ENCODE measurements at places on chromosomes 12 and 14.

DNA sequence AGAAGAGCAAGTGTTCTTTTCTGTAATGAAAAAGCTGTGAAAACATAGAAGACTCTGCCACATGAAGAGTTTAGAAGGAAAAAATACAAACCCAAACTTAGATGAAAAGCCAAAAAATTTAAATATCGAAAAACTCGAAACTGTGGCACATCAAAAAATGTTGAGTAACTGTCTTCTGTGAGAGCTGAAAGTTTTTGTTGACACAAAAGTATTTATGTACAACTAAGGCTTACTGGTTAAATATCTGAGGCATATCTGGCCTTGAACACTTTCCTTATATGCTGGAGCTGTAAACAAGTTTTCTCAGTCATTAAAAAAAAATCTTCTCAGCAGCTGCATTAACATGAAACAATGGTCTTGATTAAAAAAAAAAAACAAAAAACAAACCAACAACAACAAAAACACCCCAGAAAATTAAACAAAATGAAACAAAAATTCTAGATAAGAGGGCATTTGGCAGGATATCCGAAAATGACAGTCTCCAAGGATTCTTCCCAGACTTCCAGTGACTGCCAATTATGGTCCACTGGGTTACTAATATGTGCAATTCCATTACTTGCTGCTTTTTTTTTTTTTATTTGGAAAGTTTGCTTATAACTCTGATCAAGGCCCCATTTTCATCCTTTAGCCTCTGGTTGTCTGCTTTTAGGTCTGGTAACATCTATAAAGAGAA lies 84.7 kb upstream of the PAWR start:
- no peak for DNase-seq

GRCh38 chr14:104396682-104397470 lies 182.7 kb upstream of the C14orf180 start:
- DNase-seq: no peak

DNA sequence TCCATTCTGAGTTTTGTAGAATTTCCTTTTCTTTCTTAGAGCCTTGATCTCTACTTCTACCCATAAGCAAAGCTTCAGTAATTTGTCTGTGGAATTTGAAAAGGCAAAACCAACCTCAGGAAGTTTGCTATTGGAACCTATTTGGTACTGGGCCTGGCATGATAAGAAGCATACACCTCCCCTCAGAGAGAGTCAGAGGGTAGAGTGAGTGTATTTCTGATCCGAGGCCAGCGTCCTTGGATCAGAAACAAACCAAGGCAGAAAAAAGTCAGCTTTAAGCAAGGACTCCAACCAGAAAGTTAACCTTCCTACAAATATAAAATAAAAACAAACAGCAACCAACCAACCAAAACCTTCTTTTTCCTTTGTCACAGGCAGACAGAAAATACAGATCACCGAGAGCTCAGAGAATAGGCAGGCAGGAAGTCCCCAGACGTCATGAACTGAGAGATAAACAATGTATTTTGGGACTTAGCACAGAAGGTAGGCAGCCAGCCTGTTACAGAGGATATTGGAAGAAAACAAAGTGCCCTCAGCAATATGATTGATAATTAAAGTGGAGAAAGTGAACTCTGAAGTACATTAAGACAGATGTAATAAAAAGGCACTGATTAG lies 141.5 kb downstream of the NEDD1 start:
- DNase-seq: no peak

GRCh38 chr12:3644104-3644503 lies 108.8 kb downstream of the CRACR2A start:
- DNase-seq: no peak

DNA sequence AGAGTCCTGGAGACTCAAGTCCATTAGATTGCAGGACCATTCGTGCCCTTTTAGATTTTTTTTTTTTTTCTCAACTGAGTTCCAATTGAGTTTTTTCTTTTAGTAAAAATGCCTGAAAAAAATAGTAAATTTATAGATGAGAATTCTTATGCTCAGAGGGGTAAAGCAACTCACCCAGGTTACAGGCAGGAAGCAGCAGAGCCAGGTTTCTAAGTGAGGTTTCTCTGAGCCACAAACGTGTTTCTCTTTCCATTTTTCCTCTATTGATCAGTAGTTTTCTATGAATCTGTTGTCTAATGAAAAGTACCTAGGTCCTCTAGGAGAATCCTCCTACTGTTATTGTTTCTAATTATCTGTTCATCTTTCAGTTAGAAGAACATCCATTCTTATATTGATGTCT lies 66.4 kb upstream of the C12orf71 start:
- DNase-seq: no peak

DNA sequence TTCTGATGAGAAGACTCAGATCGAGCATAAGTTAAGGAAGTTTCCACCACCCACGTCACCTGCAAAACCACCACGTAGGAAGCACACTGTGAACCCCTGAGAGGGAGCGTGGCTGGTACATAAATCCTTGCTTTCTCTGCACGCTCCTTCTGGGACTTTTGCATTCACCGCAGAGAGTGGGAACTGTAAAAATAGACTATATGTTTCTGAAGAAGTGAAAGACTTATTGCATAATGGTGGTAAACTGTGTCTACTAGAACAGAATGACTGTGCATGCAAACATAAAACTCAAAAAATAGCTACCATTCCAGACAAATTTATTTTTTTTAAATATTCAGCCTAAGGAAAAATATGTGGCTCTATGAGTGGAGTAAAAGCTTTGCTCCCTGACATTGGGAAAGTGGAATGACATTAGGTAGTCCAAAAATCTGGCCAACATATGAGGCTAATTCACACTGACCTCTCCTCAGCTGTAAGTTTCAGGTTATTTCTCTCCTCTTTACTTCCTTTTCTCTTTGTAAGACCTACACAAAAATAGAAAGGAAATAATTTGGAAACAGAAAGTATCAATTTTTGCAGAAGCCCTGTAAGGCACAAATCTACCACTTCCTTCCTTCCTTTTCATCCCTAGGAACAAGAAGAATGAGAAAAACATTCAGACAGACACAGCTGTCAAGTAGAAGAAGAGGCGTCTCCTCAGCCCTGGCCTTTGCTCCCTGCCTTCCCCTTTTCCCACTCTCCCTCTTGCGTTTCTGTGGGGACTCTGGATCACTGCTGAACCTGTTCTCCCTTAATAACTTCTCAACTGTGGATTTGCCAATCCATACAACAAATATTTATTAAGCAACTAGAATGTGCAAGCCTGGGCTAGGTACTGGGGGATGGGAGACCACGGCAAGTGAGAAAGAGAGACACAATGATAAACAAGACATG lies 264.3 kb upstream of the FOXN3 start:
- DNase-seq: no peak

GRCh38 chr14:29913566-29913965 lies 14.1 kb downstream of the PRKD1 start:
- DNase-seq: no peak

GRCh38 chr14:89308232-89308959 lies 108.6 kb downstream of the FOXN3 start:
- no peak for DNase-seq

- DNase-seq: peak; percentile 41
These were observed 630 bp downstream of the FOS start for GRCh38 chr14:75279153-75279762.

GRCh38 chr12:33555128-33555527 lies 115.5 kb upstream of the SYT10 start:
- no peak for DNase-seq

- no peak for DNase-seq
These were observed 10.0 kb downstream of the BRF1 start for GRCh38 chr14:105290621-105291346.

- no peak for DNase-seq
These were observed 305.5 kb upstream of the FKBP4 start for GRCh38 chr12:2489275-2489674.

GRCh38 chr14:41986700-41987099 lies 380.0 kb downstream of the LRFN5 start:
- DNase-seq: no peak

GRCh38 chr14:68616221-68616902 lies 176.5 kb downstream of the ZFP36L1 start:
- DNase-seq: no peak

GRCh38 chr14:91835197-91835919 lies 32.0 kb downstream of the TC2N start:
- peak; percentile 23 for DNase-seq

DNA sequence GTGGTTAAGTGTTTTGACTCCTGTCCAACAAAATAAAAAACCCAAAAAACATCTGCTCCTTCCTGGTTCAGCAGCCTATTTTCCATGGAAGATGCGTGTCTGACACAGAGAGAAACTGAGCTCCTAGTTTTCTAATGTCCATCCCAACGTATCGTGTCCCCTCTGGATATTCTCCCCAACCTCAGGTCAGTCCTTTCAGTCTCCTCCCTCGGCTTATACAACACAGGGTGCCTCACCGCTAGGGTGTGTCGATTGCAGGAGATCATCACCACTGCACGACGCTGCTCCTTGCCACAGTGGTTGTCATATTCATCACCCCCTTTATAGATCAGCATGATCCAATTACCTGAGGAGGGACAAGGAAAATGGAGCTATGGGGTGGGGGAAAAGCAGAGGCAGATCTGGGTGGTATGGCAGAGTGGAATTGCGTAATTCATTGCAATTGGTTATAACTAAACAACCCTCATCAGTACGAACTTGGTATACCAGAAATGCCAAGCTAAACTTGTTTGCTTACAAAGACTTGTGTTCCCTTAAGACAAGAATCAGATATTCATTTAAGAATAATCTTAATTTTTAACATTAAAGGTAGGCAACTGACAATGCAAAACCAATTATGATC lies 5.8 kb downstream of the M6PR start:
- no peak for DNase-seq

DNA sequence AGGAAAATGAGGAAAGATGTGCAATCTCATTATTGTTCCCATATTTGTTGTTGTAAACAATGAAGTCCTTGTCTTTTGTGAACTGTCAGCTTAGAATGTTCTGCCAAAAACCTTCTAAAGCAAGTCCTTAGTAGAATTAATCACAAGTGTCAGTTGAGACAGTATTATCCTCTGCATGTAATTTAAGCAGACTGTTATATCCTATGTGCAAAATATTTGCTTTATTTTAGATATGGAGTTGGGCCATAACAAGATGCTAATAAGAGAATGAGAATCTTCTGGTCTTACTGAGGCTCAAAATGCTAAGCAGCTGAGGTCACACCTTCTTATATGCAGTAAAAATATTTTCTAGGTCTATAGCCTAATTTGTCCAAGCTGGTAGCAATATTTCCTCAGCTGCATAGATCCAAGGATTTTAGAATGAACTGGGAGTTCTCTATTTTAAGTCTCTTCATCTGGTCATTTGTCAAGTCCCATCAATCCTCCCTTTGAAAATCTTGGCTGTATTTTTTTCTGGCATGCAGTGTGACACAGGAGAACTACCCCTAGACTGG lies 222.3 kb upstream of the NAV3 start:
- DNase-seq: no peak

DNA sequence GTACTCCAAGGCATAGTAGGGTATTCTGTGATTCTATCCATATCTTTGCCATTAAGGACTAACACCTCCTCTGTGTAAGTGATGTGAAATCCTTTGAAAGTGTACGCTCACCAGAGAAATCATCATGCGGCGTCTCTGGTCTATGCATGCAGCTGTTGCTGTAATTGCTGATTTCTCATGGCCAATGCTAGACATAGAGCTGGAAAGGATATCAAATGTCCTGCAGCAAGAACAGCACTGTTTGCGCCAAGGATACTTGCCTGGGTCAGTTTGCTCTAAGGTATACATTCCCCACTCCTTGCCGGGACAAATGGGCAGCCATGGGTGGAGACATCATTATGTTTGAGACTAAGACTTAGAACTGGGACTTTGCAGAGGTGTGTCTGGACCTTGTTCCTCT lies 896.4 kb downstream of the BCL11B start:
- no peak for DNase-seq

DNA sequence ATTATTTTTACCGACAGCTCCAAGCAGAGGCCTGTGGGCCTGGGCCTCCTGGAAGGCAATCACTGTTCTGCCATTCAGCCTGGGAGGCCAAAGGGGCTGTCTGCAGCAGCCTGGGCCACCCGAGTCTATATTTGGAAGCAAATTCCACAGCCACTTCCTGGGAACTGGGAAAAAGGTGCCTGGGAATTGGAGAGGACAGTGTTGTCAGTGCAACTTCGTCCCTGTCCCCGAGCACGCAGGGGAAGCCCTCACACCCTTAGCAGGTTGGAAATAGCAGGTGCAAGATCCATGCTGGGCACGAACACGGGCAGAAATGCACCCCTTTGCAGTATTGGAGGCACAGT lies 9.6 kb upstream of the TBX5 start:
- DNase-seq: no peak

- DNase-seq: no peak
These were observed 930 bp upstream of the MIA2 start for GRCh38 chr14:39232554-39233415.

GRCh38 chr12:12917517-12917916 lies 26.2 kb downstream of the GPRC5A start:
- no peak for DNase-seq

DNA sequence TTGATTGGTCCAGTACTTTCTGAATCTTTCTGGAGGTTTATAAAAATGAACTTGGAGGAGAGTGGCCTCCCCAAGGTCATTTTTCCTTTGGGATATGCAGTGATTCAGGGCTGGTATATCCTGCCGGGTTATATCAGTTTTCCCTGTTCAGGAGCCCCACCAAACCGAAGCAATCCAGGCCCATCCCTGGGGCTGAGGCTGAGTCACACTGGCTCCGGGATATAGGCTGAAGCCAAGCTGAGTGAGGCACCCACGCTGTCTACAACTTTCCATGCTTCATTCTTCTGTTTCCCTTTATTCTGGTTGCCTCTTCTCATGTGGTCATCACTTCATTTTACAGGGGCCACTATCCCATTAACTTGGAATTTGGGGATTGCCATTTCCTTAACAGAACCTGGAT lies 3.4 kb downstream of the SSPN start:
- no peak for DNase-seq

GRCh38 chr12:102562836-102563425 lies 82.6 kb upstream of the IGF1 start:
- no peak for DNase-seq

GRCh38 chr14:48350971-48351370 lies 675.6 kb upstream of the MDGA2 start:
- no peak for DNase-seq

- no peak for DNase-seq
These were observed 125.4 kb downstream of the KIF26A start for GRCh38 chr14:104263675-104264358.

DNA sequence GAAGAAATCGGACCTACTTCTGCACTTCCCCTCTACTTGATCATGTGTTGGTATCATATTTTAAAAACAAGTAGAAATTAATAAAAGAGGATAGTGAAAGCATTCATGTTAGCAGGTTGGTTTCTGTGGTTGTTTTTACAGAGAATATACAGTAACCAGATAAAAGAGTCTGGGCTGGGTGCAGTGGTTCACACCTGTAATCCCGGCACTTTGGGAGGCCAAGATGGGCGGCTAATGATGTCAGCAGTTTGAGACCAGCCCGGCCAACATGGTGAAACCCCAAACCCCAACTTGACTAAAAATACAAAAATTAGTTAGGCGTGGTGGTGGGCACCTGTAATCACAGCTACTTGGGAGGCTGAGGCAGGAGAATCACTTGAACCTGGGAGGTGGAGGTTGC lies 55.9 kb downstream of the LRP6 start:
- DNase-seq: no peak

GRCh38 chr12:6336889-6337853 lies 4.7 kb downstream of the TNFRSF1A start:
- peak; percentile 38 for DNase-seq

- DNase-seq: peak; percentile 59
These were observed 45.3 kb upstream of the ANO6 start for GRCh38 chr12:45170456-45171042.
